ENCODE measurements at places on chromosomes 3 and 15.

GRCh38 chr15:80461356-80462095, 57.3 kb downstream of the ARNT2 start:
- DNase-seq, result no peak

GRCh38 chr15:56719021-56719612, 14.2 kb downstream of the ZNF280D start:
- no peak for DNase-seq

GRCh38 chr3:88433568-88433967, 283.8 kb downstream of the C3orf38 start:
- DNase-seq, result no peak

DNA sequence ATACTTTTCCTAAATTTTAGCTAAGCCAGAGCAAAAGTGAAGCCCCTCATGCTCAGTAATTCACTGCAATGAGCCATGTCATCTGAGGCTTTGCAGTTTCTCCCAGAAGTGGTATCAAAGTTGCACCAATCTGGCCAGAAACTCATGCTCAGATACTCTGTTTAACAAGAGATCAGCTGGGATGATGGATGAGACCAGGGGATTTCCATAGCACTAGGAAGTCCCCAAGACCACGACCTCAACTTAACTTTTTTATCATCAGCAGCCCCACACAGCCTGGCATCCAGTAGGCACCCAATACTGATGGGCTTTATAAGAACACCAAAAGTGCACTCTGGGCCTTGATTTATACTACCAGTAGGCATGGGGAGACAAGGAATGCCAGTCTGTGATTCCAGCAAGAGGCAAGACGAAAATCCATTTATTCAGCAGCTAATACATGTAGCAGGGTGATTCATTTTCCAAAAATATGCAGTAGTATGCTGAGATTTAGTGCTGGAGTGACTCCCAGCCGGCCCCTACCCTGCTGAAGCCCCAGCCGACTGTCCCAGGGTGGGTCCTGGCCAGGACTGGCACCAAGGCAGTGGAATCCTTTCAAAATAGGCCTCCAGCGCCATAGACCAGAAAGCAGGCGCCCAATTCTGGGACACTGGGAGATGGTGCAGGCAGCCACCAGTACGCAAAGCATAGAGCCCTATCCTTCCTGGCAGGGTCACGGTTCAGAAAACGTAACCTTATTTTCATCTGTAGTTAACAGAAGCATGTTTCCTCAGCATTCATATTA, 612 bp upstream of the LDHAL6B start:
- DNase-seq, result no peak

GRCh38 chr3:120449701-120450599, 842 bp downstream of the FSTL1 start:
- peak; percentile 87 for DNase-seq

- DNase-seq, result no peak
These were observed 212.8 kb downstream of the EPHA3 start for GRCh38 chr3:89320186-89320585.

- DNase-seq, result peak; percentile 76
These were observed 17.6 kb upstream of the CCDC174 start for GRCh38 chr3:14633819-14634424.

- DNase-seq, result no peak
These were observed 267.6 kb upstream of the TBC1D5 start for GRCh38 chr3:18010001-18010400.

DNA sequence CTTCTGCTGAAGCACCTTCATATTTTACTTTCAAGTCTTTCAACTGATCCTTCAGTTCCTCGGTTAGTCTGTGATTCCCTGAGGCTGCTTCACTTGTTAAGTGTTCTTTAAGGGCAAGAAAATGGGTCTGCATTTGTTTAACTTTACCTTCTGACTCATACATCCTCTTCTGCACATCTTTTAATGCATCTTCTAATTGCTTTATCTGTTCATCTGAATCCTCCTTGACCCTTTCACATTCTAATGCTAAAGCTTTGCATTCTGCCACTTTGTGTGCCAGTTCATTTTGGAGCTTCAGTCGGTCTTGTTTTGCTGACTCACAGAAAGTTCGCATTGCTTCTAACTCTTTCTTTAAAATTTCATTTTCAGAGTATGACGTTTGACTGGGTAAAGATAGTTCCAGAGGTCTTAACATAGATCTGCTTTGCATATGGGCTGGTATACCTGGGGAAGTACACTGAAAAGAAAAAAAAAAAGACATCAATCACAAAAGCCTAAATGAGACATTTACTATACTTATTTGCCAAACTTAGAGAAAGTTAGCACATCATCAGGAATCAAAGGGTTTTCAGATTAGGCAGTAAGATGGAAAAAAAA, 94.3 kb downstream of the UACA start:
- DNase-seq, result no peak

GRCh38 chr3:123406598-123406997, 42.3 kb downstream of the ADCY5 start:
- no peak for DNase-seq

GRCh38 chr15:83565138-83565537, 88.8 kb upstream of the ADAMTSL3 start:
- DNase-seq, result no peak

GRCh38 chr15:95839367-95839782, 491.1 kb upstream of the NR2F2 start:
- no peak for DNase-seq

DNA sequence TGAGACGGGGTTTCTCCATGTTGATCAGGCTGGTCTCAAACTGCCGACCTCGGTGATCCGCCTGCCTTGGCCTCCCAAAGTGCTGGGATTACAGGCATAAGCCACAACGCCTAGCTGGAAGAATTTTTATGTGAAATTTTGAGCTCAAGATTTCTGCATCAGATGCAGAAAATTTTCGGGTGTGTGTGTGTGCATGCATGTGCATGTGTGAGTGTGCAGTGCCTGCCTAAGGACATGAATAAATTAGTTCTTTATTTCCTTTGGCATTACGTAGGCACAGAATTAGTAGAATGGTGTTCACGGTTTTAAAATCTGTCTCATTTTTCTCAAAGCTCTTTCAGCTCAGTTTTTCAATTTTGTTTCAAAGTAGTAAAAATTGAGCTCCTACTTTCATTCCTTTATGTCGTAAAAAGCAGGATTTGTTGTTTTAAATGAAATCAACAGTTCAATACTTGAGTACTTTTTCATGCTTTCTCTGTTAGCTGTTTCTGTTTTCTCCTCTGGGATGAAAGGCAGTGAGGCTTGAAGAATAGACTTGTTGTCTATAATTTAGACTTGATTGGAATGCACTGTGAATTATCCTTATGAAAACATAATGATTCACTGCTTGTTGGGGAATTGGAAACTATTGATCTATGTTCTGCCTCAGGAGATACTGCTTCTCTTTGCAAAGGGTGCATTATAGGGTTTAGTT, 23.3 kb upstream of the RAB11A start:
- no peak for DNase-seq

GRCh38 chr3:178385280-178385952, 150.8 kb upstream of the KCNMB2 start:
- peak; percentile 69 for DNase-seq
